ENCODE measurements at places on chromosomes 1 and 21. TPM values are rescaled to one million over a fixed set of nuclear protein-coding genes. Genes with fewer than 3 reads are reported as not detected.

KIF26B gene
- polyA plus RNA-seq, result 1.3 TPM

GRCh38 chr1:157517016-157517415 lies 35.3 kb downstream of the FCRL5 start:
- no peak for DNase-seq

GRCh38 chr1:100474834-100475233 lies 63.1 kb upstream of the GPR88 start:
- DNase-seq, result no peak

DNA sequence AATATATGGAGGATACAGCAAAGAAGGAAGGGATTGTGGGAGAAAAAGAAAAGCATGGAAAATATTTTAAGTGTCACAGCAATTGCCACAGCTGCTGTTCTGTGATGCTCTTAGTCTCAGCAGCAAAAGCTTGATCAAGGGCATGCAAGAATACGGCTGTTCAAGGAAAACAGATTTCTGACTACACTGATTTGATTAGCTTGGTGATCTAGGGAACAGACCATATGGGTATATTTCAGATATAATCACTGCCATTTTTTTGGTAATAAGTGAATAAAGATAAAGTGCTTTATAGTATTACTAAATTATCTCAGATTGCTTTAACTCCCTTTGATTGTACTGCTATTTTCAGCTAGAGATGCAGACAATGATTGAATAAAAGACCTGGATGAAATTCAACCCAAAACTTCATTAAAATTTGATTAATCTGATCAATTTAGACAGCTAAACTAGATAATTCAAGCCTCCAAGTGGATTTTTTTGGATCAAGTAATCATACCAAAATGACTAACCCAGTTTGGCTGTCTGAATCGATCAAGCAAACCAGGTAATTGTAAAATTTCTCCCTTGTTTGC lies 33.3 kb upstream of the LYPLAL1 start:
- DNase-seq, result no peak

C1orf87 gene
- polyA plus RNA-seq, result not detected

LGR6 gene
- polyA plus RNA-seq, result 1.0 TPM

SAMD11 gene
- polyA plus RNA-seq, result 8.8 TPM

CNKSR1 gene
- polyA plus RNA-seq, result 41.6 TPM

DNA sequence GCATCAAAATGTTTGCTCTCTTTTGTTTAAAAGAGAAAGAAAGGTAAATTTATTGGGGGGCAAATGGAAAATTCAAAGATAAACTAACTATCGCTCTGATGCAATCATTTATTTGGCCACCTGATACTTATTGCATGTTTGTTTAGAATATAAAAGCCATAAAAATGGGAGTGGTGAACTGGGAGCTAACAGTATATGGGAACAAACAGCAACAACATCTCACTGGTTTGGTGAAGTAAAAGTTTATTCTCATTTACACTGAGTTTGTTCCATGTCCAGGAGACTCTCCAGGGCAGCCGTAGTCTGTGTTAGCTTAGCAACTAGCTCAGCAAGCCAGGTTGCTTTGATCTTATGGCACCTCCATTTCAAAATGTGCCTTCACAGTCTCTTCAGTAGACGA lies 20.4 kb downstream of the C4BPA start:
- peak; percentile 11 for DNase-seq

- no peak for DNase-seq
Observed at GRCh38 chr21:29238053-29238966, 60.4 kb upstream of the BACH1 start.

DNA sequence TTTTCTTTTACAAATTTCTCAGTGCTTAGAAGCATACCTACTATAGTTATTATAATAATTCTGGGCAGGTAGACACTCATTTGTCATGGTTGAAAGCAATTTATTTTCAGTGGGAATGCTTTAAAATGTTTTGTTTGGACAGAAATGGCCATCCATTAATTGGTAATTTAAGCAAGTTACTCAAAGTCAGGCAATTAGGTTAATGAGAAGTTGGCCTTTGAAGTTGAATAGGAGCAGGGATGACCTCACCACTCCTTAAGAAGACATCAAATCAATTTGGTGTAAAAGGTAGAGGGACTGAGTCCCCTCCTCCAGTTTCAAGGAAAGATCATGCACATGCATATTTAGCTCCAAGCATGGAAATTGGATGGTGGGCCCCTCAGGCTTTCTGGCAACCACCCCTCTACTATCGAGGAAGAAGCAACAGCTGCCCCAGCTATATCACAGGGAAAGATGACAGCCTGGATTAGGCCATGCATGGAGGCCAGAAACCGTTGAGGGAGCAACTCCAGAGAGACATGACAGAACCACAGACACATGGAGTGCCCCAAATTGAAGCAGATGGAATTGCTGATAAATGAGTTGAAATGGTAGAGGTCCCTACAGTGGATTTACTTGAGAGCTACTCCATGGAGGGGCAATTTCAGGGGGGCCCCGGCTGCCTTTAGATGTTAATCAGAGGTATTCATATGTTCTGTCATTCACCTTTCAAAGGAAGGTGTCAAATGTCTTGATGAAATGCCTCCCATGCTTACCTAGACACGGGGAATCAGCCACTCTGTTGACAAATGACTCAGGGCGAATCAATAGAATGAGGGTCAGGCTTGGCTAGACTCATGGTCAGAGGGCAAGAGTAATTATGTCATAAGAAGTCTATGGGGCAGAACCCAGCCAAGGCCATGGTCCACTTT lies 26.7 kb downstream of the HLX start:
- no peak for DNase-seq

- DNase-seq, result no peak
Observed at GRCh38 chr1:31552489-31552888, 23.8 kb upstream of the TINAGL1 start.

AKR7A2 gene
- 153 TPM for polyA plus RNA-seq

GRCh38 chr21:17613242-17613676 lies 558 bp upstream of the BTG3 start:
- peak; percentile 18 for DNase-seq

VWA1 gene
- 12.7 TPM for polyA plus RNA-seq

MMP23B gene
- 1.2 TPM for polyA plus RNA-seq

DNA sequence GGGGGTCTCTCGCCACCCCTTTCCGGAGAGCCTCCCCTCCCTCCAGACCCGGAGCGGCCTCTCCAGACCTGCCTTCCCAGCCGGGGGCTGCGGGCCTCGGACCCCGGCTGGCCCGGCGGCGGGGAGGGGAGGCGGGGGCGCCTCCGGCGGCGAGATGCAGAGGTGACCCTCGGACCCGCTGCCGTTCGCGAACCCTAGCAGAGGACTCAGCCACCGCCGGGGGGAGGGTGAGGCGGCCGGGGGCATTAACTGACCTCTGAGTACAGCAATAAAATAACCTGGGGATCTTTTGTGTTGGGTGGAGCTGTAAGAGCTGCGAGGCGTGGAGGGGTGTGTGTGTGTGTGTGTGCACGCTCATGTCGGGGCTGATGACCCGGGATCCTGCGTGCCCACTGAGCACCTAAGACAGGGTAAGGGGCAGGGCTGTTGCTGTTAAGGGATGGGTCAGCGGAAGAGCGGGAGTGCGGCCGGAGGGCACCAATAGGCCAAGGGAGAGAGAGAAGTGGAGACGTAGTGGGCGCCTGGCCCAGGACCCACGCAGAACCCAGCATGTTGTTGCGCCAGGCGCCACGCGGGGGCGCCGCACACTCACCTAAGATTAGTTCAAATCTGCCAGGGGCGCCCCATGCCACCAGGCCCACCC lies 6.3 kb downstream of the HAPLN2 start:
- DNase-seq, result peak; percentile 76

DNA sequence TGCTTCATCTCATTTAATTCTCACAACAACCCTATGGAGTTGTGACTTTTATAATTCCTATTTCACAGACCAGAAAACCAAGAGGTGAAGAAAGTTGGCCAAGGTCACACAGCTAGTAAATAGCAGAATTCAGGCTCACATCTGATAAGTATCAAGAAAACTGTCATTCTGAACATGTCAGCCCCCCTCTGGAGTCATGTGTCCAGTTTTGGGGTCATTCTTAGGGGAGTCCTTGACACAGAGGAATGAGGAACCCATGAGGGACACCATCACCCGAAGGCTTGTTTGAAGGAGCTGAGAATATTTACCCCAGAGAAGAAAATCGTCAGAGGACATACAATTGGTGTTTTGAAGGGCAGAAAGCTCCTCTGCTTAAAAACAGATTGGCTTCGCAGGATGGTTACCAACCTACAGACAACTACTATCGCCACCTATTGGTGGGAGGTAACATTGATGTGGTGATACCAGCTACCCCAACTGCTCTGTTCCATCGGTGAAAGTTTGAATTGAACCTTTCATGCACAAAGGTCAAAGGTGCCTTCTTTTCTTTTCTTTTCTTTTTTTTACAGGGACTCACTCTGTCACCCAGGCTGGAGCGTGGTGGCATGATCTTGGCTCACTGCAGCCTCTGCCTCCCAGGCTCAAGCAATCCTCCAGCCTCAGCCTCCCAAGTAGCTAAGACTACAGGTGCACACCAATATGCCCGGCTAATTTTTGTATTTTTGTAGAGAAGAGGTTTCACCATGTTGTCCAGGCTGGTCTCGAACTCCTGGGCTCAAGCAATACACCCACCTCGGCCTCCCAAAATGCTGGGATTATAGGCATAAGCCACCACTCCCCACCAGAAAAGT lies 31.3 kb downstream of the NCMAP start:
- peak; percentile 74 for DNase-seq
